ENCODE measurements at places on chromosomes 7 and 10.

GRCh38 chr7:150824379-150825177 lies 24.0 kb downstream of the TMEM176A start:
- DNase-seq: no peak

GRCh38 chr10:7551950-7552716 lies 114.6 kb downstream of the ITIH5 start:
- DNase-seq: no peak

GRCh38 chr10:98125940-98126631 lies 8.4 kb upstream of the R3HCC1L start:
- DNase-seq: no peak

- no peak for DNase-seq
Observed at GRCh38 chr10:130492266-130492934, 356.2 kb downstream of the GLRX3 start.

GRCh38 chr10:5630112-5630436 lies 36.3 kb downstream of the ASB13 start:
- no peak for DNase-seq

- peak; percentile 69 for DNase-seq
Observed at GRCh38 chr7:100612730-100613390, 520 bp downstream of the MOSPD3 start.

- no peak for DNase-seq
Observed at GRCh38 chr10:112184379-112184778, 814 bp upstream of the GPAM start.

- DNase-seq: no peak
Observed at GRCh38 chr10:77545585-77545984, 92.0 kb downstream of the KCNMA1 start.

GRCh38 chr7:37784015-37784414 lies 64.4 kb upstream of the NME8 start:
- no peak for DNase-seq

DNA sequence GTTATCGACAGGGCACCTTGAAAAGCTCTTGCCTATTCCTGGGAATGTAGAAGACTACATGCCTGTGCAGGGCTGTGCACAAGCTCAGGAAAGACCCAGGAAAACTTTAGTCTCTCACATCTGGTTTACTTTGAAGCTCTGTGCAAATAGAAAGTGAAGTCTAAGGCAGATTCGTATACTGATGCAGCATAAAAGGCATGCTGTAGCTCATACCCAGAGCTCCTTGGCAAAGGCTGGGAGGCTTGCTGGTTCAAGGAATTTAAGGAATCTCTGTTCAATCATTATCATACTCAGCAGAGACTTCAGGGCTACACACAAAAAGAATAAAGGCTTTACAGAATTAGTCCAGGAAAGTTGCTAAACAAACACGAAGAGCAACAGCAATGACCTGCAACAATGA lies 192.0 kb downstream of the OTUD1 start:
- no peak for DNase-seq

DNA sequence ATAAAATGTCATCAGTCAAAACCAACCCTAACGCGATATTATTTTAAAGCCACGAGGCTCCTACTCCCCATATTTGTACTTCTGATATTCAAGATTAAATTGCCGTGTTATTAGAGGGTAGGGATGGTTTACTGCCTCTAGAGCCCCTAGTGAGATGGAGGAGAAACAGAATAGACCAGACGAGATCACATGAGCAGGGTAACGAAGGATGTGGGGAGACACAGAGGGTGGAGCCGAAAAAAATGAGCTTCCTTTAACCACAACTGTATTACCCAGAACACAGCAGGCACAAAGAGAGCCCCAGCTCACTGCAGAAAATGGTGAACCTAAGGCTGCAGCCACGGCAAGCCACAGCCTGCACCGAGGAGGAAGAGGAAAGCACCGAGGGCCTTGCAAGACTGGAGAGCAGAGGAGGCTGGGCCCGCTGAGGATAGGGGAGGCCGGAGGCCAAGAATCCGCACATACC lies 14.3 kb downstream of the ZC3HAV1 start:
- DNase-seq: peak; percentile 97

DNA sequence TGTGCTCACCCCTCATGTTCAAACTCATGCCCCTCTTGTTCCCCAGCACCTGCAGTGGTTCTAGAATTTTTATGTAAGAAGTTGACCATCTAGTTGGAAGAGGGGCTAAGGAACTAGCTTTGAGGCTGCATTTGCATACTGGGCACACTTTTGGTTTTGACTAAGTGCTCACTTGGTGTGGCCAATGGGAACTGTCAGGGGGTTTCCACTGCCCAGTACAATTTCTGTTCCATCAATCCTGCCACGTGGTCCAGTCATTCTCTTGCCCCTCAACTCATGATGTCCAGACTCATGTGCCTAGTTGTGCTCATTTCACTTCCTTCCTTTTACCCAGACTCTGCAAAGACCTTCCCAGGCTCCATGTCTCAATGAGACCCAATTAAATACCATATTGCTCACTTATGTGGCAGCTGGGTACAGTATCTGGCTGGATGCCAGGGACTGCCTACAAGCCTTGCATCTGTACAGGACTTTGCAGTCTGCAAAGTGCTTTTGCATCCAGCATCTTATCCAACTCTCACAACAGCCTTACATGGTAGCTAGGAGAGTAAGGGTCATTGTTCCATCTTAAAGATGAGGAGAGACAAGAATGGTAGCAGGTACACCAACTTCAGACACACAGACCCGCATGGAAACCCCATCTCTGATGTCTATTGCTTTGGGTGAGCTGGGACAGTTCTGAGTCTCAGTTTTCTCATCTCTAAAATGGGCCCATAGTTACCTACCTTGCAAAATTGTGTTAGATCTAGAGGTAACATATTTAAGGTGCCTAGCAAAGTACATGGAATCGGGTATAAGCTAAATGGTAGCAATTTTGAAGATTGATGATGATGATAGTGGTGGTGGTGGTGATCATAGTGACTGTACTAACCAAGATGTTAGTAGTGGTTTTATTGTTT lies 30.1 kb upstream of the KCNMA1 start:
- DNase-seq: no peak

DNA sequence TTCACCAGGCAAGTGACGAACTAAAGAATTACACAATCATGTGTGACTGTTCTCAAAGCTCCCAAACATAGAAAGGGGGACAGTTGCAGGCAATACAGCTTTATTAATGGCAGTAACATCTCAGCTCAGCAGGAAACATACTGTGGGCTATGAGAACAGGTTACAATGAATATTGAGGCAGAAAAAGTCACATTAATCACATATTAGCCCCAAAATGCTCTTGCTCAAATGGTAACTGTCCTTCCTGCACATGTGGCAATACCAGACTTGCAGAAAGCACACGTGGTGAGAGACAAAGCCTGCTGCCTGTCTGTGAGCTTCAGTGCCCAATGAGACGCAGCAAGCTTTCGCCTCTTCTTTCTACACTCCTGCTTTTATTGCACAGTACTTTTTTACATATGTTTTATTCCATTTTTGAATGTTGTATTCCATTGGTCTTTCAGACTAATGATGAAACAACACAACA lies 104.9 kb upstream of the ACBD5 start:
- peak; percentile 44 for DNase-seq

DNA sequence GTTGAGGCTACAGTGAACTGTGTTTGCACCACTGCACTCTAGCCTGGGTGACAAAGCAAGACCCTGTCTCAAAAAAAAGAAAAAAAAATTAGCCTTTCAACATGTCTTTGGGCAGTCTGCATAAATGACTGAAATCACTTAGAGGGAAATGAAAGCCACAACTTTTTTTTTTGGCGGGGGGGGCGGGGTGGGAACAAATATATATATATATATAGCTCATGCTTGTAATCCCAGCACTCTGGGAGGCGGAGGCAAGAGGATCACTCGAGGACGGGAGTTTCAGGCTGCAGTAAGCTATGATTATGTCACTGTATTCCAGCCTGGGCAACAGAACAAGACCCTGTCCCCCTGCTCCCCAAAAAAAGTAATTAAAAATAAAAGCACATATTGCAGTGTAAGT lies 23.4 kb upstream of the MICU1 start:
- no peak for DNase-seq

GRCh38 chr7:107450970-107451369 lies 18.9 kb upstream of the GPR22 start:
- DNase-seq: no peak

DNA sequence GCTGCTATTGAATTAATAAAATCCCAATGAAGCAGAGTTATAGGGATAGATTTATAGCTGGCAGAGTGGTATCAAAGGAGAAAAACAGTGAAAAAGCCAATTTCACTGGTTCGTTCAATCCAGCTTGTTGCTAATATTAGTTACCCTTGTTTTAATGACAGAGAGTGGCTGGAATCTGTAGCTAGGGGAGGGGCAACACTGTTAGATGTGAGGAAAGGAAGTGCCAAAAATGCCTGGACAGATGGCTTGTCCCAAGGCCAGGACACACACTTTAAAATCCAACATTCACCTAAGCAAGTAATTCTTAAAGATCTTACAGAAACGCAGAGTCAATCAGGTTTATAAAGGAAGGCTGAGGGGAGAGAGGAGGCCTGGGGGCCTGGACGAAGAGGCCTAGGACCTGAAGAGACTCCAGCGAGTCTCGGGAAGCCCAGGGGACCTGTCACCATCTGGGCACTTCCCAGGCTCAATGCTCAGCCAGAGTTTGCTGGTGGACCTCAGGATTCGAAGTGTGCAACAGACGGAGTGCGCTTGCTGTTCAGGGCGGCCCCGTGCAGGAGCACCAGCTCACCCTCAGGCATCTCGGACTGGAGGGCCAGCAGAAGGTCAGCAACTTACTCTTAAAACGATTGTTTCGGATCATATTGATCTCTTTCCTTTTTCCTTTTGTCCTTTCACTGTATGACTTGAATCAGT lies 36.7 kb downstream of the TMEM248 start:
- DNase-seq: no peak

DNA sequence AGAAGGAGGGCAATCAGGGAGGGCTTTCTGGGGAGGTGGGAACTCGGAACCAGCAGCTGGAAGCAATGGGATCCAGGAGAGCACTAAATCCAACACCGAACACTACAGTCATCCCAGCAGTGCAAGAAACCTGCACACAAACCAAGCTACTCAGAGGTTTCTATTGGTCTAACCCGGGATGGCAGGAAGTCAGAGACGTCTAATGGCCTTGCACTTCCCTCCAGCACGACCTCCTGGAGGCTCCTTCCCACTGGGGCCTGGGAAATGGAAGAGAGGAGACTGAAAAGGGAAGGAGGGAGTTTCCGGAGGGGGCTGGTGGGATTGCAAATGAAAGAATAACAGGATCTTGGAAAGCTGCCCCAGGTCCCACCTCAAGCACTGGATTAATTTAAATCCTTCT lies 56.3 kb downstream of the TEX36 start:
- no peak for DNase-seq

- DNase-seq: no peak
Observed at GRCh38 chr10:93876381-93876780, 17.4 kb upstream of the SLC35G1 start.

DNA sequence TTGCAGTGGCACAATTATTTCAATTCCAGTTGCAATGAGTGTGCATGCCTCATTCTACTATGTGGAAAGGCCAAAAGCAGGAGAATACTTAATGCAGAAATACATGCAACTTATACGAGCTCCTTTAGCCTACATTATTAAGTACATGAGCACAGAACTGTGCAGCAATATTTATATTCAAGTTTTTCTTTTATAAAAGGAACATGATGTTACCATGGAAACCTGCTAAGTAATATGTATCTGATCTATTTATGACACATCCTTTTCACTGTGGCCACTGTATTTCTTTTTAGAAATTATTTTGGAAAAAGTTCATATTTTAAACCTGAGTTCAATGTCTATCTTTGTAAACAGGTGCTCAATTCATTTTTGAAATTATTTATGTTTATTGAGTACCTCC lies 88.9 kb downstream of the ELAPOR2 start:
- DNase-seq: no peak

- no peak for DNase-seq
Observed at GRCh38 chr10:49207936-49208487, 19.8 kb upstream of the TMEM273 start.

GRCh38 chr7:37311355-37311754 lies 137.3 kb downstream of the ELMO1 start:
- no peak for DNase-seq

DNA sequence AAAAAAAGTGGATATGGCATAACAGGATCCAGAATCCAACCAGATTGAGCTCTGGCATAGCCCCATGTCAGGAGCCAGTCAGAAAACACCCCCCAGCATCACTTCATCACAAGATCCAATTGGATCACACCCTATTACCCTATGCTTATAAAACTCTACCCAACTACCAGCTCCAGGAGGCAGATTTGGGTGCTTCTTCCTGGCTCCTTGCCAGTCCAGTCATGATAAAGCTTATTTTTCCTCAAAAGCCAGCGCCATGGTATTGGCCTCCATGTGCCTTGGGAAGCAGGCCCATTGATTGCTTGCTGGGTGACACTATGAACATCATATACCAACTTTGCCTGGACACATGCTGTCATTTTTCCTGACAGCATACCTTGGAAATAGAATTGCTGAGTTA lies 281.4 kb upstream of the MKLN1 start:
- DNase-seq: no peak

DNA sequence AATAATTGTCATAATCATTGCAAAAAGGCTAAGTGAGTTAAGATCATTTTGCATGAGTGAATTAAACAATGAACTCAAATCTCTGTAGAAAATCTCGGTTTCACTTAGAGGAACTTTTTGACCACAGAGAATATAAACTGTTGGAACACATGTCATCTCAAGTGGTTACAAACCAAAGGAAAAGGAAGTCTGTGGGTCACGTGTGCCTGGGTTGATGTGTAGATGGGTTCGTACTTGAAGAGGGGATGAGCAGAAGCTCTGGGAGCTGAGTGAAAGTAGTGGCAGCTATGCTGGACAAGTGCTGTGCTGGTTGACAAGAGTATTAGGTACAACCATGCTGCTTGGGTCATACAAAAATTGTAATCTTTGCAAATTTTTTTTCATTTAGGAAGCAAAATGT lies 35.0 kb downstream of the GLRX3 start:
- DNase-seq: peak; percentile 83

DNA sequence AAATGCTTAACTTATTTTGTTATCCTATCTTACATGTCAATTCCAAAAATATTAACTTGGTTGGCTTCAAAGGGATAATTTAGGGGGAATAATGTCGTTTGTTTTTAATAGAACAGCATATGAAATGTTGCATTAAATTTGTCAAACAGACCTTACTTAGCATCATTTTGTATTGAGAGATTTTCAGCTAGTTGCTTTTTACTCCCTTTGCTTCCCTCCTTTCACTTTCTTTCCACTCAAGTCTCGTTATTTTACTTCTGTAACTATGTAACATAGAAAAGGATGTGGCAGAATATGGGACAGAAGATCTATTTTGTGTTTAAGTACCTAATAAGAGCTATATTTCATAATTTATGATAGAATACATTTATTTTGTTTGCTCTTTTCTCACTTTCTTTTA lies 2.6 kb downstream of the PHYHIPL start:
- DNase-seq: no peak

- no peak for DNase-seq
Observed at GRCh38 chr10:116055252-116055916, 217.6 kb downstream of the GFRA1 start.
